ENCODE measurements at places on chromosomes 5 and 9.
A peak's percentile ranks its signal among the peaks of the same experiment; 100 is the strongest.

- DNase-seq: no peak
Measured at GRCh38 chr5:110812639-110813038, 73.8 kb downstream of the SLC25A46 start.

GRCh38 chr9:79257790-79258351 is 313.9 kb upstream of the TLE4 start:
- DNase-seq: no peak

GRCh38 chr5:95917207-95917606 is 44.4 kb downstream of the ELL2 start:
- DNase-seq: no peak

DNA sequence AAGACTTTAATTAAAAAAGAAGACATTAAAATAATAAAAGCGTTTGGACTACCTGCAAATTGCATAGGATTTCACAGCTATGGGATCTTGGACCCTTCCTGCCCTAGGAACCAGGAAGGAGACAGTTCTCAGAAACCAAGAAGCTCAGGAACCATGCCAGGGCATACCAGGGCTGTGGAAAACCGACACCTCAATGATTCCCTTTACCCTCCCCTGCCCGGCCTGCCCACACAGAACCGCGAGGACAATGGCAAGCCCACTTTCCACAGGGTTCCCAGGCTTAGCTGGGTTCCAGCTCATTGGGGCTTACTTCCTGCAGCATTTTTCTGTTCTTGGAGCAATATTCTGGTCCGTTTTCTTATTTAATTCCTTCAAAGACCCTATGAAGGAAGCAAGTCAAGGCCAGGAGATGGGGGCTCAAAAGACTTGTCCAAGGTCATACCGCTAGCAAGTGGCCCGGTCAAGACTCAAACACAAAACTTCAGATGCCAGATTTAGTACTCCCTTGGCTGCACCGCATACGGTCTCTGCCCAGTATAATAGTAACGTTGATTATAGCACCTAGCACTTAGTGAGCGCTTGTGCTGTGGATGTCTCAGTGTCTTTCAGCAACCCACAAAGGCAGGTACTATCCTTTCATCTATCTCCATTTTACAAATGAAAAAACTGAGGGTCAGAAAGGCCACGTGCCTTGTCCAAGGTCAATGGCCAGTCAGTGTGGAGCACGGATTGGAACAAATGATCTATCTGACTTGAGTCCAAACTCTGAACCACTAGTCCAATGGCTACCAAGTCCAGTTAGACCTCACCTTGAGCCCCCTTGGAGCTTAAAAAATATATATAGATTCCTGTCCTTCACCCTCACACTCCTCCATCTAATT is 6.8 kb downstream of the FAT2 start:
- no peak for DNase-seq

DNA sequence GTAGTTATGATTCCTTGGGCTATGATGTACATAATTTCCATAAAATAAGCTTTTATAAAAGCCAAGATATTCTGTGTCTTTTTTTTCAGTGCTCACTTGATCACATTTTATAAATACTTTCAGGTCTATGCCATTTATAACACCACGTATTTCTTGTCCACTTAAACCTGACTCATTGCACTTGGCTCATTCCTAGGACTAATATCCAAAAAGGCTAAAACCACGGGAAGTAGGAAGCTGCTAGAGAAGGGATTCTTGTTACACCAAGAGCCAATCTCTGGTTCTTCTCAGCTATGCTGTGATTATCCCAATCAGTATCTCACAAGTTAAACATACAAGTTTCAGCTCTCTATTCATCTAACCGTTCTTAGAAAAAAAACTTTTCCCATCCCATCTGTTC is 80.4 kb upstream of the CDH6 start:
- no peak for DNase-seq

DNA sequence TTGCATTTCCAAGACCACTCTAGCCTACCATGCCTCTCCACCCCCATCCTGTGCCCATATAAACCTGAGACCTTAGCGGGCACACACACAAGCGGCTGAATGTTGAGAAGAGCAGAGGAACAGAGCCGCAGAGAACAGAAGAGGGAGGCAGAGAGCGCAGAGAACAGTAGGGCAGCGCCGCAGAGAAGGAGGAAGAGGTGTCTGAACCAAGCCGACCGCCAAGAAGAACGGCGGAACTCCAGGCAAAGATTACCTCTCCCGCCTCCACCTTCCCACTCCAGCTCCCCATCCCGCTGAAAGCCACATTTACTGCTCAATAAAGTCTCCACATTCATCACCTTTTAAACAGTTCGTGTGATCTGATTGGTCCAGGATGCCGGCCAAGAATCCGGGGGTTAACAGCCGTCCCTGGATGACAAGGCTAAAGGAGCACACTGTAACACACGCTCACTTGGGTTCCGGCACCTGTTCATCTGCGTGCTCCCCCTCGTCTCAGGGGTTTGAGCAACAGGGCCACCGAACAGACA is 33.2 kb downstream of the GRIN3A start:
- no peak for DNase-seq

GRCh38 chr5:140549237-140550144 is 2.0 kb downstream of the EIF4EBP3 start:
- DNase-seq: no peak

- no peak for DNase-seq
Measured at GRCh38 chr9:79542735-79543620, 28.8 kb upstream of the TLE4 start.

DNA sequence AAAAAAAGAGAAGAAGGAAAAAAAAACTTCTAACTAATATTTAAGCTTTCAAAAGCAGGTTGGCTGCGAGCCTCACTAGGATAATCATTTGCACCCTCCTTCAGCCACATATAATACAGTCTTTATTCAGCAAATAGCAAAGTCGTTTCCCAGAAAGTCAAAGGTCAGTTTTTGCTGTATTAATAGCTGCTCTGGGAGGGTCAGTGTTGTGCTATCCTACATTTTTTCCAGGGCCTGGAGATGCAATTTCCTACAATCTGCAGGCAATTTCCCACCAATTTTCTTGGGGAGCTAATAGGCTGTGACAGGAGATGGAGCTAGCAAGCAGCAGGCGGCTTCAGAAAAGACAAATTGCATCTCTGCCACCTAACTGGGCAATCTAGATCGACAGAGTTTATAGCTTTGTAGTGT is 136.8 kb downstream of the TLE1 start:
- DNase-seq: peak; percentile 21

DNA sequence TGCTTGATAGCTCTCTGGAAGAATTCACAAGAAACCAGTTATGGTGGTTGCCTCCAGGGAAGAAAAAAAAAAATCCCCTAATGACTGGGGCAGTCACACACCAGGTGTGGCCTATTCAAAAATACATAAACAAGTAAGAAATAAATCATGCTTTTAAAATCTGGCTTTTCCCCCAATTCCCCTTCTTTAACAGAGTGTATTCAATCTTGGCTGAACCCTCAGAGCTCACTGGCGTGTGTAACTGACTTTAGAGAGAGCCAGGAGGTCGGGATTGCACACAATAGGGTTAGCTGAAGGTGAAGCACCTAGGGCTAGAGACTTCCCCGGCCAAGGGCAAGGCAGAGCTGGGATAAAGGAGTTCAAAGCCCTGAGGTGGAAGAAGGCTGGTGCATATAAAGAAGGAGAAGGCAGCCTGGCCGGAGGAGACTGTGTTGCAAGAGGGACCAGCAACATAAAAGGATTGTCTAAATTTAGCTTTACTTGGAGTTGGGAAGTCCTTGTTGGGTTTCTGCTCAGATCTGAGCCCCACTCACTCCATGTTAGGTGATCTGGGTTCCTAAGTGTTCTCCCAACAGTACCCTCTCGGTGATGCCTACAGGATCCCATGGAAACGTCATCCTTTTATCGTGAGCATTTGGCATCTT is 19.7 kb downstream of the FNBP1 start:
- DNase-seq: no peak

GRCh38 chr5:150412319-150413175 is at the start of gene CD74:
TSS of gene CD74 (minus strand) at chr5:150412910. CDS start at chr5:150412749, 161 bp downstream.
- no peak for DNase-seq

- no peak for DNase-seq
Measured at GRCh38 chr9:112186695-112187094, 11.6 kb upstream of the SUSD1 start.

- no peak for DNase-seq
Measured at GRCh38 chr9:137438591-137439157, 2.5 kb downstream of the ENTPD8 start.

- no peak for DNase-seq
Measured at GRCh38 chr5:96808541-96808828, 740 bp upstream of the ERAP1 start.

GRCh38 chr9:93587651-93588347 is 11.4 kb downstream of the PHF2 start:
- DNase-seq: no peak

- DNase-seq: peak; percentile 54
Measured at GRCh38 chr9:90458485-90458884, 184.1 kb downstream of the DIRAS2 start.

- DNase-seq: no peak
Measured at GRCh38 chr9:15999422-16000339, 446.8 kb downstream of the CCDC171 start.

DNA sequence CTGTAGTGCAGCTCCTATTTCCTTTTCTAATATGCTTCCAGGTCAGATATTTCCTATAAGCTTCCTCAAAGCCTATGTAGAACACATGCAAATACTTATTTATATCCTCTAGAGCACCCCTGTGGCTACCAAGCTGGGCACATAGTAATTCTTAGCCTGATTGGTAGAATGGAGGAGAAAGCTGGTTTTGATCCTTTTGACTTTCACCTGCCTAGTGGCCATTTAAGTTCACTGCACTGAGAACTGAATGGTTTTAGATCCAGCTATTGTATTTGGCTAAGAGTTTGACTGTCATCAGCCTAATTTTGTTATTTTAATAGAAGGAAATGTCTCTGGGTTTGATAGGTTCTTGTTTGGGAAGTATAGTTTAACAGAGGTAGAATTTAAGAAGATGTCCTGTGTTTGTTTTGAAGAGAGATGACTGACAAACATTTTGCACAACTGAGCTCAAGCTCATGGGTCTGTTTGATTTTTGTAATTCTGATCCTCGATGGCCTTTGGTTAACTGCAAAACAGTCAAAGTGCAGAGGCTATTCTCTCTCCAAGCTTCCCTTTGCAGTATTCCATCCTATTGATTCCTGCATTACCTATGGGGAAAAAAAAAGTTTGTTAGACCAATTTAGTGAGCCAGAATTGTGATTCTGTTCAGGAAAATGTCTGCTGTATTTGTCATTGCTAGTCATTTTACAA is 85.4 kb downstream of the KCNN2 start:
- no peak for DNase-seq

DNA sequence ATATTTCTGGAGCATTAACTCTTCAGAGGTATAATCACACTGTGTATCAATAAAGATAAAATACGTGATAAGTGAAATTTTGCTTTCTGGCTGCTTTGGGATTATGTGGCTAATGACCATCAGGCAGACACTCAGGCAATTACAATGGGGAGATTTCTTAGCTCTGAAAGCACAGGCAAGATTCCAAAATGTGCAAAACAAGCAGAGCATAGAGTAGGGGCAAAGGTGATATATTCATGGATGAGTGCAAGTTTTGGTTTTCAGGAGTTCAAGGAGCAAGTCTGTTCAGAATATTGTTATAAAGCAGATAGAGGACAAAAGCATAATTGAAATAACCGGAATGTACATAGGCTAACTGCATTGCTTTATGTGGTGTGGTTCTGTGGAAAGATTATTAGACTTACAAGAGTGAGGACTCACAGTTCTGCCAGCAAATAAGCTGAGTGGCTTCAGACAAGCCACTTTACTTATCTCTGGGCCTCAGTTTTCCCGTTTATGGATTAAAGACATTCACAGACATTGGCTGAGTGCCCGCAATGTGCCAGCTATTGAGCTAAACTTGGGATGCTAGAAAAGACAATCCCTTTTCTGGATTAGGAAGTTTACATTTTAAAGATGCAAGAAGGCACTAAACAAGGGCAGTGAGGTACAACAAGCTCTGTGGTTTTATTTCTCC is 945.6 kb upstream of the ARRDC3 start:
- no peak for DNase-seq

GRCh38 chr9:109775516-109775915 is 4.5 kb upstream of the PALM2AKAP2 start:
- no peak for DNase-seq

GRCh38 chr5:50808406-50808805 is 142.0 kb downstream of the PARP8 start:
- no peak for DNase-seq

Measured in HuH-7 (cell line).